ENCODE measurements at places on chromosomes 3 and 15.

DNA sequence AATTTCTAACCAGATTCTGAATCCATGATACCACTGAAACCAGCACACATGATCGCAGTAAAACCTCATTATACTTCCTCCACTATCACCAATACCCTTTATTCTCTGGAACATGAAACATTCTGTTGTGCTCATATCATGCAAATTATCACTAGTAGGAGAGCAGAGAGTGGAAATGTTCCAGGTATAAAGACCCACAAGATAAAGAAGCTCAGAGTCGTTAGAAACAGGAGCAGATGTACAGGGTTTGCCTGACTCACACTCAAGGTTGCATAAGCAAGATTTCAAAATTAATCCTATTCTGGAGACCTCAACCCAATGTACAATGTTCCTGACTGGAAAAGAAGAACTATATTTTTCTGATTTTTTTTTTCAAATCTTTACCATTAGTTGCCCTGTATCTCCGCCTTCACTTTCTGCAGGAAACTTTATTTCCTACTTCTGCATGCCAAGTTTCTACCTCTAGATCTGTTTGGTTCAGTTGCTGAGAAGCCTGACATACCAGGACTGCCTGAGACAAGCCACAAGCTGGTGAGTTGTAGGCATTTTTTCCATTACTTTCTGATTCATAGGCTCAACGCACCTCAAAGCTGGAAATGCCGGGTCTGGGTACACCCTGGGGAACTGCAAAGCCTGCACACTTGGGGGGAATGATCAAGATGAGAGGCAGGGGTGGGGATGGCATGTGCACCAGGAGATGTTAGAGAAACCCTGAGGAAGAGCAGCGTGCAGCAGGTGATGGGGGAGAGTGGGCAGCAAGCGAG is at the start of gene CCR2:
Gene CCR2, plus strand, starts transcription at position 465 of the 764 bp plus-strand sequence. CDS start 3,417 bp downstream, outside the sequence.
- DNase-seq: no peak

DNA sequence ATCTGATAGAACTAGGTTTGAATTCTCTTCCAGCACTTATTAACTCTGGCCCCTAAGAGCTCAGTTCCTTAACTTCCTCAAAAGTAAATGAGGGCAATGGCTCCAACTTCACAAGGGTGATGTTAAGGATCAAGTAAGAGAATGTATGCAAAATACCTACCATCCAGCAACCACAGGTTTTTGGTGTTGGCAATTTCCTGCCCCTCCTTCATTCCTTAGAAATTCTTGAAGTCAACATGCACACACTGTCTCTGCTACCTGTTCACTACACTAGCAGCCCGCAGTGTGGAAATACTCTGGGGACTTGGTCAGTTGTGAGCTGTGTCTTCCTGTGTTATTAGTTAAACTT is 5.0 kb downstream of the ZBED2 start:
- DNase-seq: no peak

- DNase-seq: no peak
Measured at GRCh38 chr3:173037840-173038483, 103.1 kb downstream of the SPATA16 start.

DNA sequence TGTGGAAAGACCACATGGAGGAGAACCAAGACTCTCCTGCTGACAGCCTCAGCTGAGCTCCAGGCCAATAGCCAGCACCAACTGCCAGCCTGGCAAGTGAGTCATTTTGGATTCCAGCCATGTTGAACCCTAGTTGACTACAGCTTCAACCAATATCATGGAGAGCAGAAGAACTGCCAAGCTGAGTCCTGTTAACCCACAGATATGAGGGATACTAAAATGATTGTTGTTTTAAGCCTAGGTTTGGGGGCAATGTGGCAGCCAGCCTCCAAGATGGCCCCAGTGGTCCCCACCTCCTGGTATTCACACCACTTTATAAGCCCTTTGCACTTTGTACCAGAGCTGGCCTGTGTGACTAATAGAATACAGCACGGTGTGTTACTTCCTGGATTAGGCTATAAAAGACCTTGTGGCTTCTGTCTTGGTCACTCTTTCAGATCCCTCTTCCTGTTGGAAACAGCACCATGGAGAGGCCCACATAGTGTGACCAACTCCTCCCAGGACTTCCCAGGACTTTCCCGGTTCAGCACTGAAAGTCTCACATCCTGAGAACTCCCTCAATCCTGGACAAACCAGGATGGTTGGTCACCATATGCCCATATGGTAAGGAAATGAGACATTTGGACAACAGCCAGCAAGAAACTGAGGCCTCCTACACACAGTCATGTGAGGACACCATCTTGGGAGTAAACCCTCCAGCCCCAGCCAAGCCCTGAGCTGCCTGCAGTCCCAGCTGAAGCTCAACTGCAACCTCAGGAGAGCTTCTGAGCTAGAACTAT is 32.4 kb upstream of the CDV3 start:
- DNase-seq: no peak

DNA sequence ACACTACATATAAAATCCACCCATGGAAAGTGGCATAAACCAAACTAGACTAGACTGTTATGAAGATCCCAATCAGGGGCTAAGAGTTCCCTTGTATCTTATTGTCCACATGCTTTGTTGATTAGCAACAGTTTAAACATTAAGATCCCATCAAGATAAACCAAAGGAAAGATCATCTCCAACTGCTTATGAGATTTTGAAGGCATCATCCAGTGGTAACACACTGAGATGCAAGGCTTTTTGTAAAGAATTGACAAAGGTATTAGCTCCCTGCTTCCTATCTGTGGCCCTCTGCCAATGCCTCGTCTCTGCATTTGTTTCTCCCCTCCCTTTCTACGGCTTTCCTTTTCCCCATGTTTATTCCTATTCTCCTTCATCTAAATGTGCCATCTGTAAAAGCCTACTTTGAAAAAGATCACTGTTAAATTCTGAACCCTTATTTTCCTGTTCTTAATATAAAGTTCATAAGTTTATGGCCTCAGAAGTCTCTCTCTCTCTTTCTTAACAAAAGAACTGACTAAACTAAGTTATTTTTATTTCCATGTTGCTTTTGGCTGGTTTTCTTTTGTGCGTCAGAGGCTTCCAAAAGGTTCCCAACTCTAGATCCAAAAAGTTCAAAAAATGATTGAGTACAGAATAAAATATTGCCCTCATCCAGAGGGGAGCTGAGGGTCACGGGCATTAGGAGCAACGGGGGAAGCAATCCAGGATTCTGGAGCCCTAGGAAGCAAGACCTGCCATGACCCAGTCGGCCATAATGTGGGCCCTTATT is 5.5 kb downstream of the PLD1 start:
- DNase-seq: no peak

Measured in neural crest cell (in vitro differentiated cells).